ENCODE measurements at places on chromosomes 4 and X.

- no peak for DNase-seq
Measured at GRCh38 chr4:182063651-182064050, 179.6 kb upstream of the TENM3 start.

DNA sequence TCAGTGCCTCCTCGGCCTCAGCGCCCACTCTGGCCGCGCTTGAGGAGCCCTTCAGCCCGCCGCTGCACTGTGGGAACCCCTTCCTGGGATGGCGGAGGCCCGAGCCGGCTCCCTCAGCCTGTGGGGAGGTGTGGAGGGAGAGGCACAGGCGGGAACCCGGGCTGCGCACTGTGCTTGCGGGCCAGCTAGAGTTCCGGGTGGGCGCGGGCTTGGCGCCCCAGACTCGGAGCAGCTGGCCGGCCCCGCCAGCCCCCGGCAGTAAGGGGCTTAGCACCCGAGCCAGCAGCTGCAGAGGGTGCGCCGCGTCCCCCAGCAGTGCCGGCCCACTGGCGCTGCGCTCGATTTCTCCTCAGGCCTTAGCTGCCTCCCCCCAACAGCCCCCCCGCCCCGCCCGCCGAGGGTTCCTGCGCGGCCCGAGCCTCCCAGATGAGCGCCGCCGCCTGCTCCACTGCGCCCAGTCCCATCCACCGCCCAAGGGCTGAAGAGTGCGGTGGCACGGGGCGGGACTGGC is 1137.0 kb downstream of the PCDH18 start:
- DNase-seq, result no peak

GRCh38 chrX:80816051-80816450 is 6.4 kb upstream of the BRWD3 start:
- DNase-seq, result no peak

DNA sequence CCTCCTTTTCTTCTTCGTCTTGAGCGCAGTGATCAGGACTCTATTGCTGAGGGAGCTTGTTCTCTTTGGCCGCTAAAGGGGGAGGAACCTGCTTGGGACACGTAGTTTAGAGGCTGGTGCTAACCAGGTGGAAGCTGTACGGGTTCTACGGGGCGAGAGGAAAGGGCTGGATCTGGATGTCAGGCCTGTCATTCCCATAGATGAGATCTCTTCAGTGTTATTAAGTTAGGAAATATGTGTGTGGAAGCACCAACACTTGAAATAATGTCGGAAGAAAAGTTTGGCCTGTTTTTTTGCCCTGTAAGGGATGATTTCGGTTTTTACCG is 643 bp downstream of the SRP72 start:
- peak; percentile 12 for DNase-seq

DNA sequence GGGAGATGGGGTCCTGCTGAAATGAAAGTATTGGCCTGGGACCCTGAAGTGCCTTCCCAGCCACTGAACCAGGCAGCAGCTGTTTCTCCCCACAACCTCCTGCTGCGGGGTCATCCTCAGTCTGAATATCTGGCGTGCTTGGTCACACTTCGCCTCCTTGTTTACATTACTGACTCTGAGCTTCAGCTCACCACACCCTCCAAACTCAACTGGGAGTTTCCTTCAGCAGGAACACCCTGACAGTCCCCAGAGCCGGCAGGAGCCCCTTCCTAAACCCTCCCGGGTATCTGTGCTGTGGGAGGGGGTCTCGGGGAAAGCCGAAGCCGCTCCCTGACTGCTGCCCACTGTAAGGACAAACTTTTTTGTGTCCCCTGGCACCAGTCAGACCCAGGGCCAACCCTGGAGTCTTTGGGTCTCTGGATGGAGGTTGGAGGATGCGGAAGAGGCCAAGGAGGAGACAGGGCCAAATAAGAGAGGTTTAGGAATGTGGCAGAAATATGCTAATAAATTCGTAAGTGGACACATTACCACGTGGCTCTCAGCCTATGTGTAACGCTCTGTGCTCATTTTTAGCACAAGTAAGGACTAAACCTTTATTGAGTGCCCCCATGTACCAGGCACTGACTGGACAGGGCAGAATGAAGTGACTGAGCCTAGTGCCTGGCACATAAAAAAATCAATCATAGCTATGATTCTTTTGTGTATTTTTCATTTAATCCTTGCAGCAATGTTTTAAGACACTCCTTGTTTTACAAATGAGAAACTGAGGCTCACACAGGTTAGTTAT is 20.7 kb downstream of the FHDC1 start:
- no peak for DNase-seq

- DNase-seq, result no peak
Measured at GRCh38 chrX:55159551-55159950, 60.6 kb upstream of the PAGE5 start.

DNA sequence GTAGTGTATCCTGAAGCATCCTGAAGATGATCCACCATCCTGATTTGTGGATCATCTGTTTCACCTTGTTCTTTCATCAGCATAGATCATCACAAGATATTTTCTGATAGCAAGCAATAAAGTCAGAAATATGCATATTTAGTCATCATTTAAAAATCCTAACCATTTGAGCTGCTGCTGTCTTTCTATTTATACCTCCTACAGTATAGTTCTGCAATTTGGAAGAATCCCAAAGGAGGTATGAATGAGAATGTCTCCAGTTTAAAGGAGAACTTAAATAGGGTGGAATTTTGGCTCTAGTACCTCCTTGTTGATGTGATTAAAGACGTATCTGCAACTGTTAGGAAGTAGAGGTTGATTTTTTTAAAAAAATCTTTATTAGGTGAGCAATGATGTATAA is 7.6 kb downstream of the SLC25A14 start:
- no peak for DNase-seq

GRCh38 chrX:44094821-44095530 is 121.8 kb upstream of the NDP start:
- no peak for DNase-seq

DNA sequence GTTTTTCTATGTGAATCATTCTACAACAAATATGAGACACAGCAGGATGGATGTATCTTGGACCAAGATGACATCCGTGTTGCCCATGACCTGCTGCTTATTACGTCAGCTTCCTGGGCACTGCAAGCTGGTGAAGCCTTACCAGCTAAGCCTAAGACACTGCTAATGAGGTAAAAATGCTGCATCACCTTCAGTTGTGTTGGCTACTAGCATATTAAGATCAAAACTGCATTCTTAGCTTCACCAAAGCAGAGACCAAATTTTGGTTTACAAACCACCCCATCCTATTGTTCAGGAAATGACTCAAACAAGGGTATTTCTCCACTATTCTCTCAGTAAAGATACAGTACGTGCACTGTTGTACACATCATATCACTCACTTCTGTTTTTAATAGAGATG is 50.3 kb downstream of the MAML3 start:
- DNase-seq, result peak; percentile 76

DNA sequence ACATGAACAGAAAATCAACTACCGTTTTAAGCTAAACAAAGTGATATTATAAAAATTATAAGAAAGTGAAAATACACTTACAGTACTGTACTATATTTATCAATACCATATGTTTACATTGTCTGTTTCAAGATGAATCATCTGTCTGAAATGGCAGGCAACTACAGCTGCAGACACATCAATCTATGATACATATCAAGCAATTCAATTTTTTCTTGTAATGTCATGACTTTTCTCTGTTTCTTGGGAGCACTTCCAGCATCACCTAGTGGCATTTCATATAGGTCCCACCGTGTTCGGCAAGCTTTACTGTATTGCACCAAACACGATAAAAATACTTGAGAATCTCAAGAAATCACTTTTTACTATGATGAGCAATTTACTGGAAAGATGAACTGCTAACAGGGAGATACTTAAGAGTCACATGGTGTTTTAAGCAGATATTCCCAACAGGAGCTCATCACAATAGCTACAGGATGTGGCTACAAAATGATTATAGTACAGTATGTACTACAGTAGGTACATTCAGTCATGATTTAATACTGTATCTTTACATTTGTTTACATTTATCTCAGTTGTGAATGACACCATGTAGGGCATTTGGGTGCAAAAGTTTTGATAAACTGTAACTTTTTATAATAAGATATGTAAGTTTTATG is 207.4 kb downstream of the ADAM29 start:
- DNase-seq, result no peak

DNA sequence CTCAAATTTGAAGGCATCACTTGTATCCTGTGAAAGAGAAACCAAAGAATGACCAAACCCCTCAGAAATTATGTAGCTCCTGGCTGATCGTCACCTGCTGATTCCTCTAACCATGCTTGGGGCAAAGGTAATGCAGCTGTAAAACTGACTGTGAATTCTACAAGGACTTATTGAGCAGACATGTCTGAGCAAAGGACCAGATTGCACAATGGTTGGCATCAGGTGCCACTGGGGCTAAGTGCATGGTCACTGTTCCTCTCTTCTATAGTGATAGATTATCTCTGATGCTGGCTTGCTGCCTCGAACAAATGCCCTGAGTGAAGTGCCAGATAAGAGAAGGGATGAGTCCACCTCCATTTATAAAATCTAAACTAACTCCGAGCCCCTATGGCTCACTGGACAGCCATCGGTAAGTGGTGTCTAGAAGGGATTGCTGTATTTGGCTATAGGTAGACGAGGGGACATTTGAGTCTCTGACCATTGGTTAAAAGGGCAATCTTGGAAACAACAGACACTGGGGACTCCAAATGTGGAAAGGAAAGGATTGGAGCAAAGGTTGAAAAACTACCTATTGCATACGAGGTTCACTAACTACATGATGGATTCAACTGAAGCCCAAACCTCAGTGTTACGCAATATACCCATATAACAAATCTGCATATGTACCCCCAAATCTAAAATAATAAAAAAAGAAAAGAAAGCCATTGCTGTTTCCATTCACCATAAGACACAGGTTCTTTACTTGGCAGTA is 110.7 kb upstream of the IGSF1 start:
- no peak for DNase-seq

- no peak for DNase-seq
Measured at GRCh38 chr4:67996127-67996526, 32.8 kb upstream of the TMPRSS11A start.

DNA sequence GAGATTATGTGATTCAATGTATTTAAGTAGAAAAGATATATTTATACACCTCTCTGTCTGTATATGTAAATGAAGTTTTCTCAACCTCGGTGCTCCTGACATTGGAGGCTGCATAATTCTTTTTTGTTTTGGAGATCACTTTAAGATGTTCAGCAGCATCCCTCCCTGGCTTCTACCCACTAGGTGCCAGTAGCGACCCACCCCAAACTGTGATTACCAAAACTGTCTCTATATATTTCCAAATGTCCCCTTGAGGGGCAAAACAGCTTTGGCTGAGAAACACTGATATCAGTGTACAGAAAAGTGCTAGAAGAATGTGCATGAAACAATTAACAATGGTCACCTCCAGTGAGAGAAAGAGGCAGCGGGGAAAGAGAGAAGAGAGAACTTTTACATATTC is 51.2 kb downstream of the DCX start:
- DNase-seq, result no peak

DNA sequence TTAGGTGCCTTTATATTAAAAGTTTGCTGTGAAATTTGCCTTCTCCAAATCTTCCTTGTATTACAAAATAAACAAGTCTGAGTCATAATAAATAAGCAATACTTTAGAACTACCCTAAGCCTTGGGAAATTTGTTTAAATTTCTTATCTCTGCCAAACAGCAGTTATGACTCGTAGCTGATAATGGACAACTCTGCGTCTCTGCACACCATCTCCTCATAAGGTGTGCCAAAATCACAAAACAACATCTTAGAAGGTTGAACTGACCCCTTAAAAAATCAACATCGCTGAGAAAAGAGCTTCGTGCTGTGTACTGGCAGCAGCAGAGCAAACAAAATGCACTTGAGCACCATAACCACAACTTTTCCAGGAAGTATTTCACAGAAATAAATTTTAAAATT is 22.0 kb downstream of the OR13H1 start:
- DNase-seq, result no peak

DNA sequence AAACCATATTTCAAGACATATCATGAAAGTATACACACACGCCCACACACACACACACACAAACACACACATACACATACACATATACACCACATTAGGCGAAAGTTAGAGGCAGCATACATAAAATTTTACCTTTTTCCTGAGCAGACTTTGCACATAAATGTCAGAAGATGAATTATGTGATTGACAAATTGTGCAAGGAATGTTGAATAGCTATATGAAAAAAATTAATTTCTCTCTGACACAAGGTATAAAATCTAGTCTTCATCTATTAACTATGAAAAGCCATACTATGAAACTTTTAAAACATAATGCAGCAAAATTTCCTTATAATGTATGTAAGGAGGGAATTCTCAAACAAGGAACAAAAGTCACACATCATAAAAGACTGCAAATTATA is 24.4 kb downstream of the FSTL5 start:
- DNase-seq, result no peak

GRCh38 chr4:41362621-41363383 is 106.1 kb downstream of the UCHL1 start:
- no peak for DNase-seq

GRCh38 chr4:160498211-160498610 is 1395.3 kb downstream of the RAPGEF2 start:
- no peak for DNase-seq

Measured in stimulated activated CD4-positive, alpha-beta T cell treated with anti-CD3 and anti-CD28 coated beads, Interleukin-1b, Interleukin-23, amount 100 ng/mL, for 48 hours (primary cell).